ENCODE measurements at places on chromosomes 1 and 21. TPM values are rescaled to one million over a fixed set of nuclear protein-coding genes. Genes with fewer than 3 reads are reported as not detected.

- H3K27me3 ChIP-seq, result peaks cover under 1% of the 10 kb centered on the region
- H3K36me3 ChIP-seq, result no peaks in the 10 kb centered on the region
- no peak for DNase-seq
- no peak overlapping the region for H3K4me3 ChIP-seq
Observed at GRCh38 chr1:87299661-87300060, 29.0 kb upstream of the LMO4 start.

The PYHIN1 gene
- total RNA-seq, result not detected

The PCAT6 gene
- 7.7 TPM for total RNA-seq

- H3K36me3 ChIP-seq, result peaks cover 4% of the 10 kb centered on the region
- H3K27ac ChIP-seq, result no peak overlapping the region
- H3K27me3 ChIP-seq, result peaks cover 2% of the 10 kb centered on the region
- no peak overlapping the region for H3K4me3 ChIP-seq
Observed at GRCh38 chr1:73537400-73537799, 660.6 kb downstream of the LRRIQ3 start.

GRCh38 chr1:40951943-40952743, 27.4 kb upstream of the CTPS1 start:
- H3K4me3 ChIP-seq, result no peak overlapping the region
- no peak overlapping the region for H3K27ac ChIP-seq
- H3K36me3 ChIP-seq, result no peaks in the 10 kb centered on the region
- peaks cover 4% of the 10 kb centered on the region for H3K27me3 ChIP-seq
- H3K4me1 ChIP-seq, result peaks cover 6% of the 10 kb centered on the region
